NCI-H187 treated with DMSO at 0.1 percent for 48 hours (cell line): ENCODE measurements at places on chromosomes 12 and 14.

DNA sequence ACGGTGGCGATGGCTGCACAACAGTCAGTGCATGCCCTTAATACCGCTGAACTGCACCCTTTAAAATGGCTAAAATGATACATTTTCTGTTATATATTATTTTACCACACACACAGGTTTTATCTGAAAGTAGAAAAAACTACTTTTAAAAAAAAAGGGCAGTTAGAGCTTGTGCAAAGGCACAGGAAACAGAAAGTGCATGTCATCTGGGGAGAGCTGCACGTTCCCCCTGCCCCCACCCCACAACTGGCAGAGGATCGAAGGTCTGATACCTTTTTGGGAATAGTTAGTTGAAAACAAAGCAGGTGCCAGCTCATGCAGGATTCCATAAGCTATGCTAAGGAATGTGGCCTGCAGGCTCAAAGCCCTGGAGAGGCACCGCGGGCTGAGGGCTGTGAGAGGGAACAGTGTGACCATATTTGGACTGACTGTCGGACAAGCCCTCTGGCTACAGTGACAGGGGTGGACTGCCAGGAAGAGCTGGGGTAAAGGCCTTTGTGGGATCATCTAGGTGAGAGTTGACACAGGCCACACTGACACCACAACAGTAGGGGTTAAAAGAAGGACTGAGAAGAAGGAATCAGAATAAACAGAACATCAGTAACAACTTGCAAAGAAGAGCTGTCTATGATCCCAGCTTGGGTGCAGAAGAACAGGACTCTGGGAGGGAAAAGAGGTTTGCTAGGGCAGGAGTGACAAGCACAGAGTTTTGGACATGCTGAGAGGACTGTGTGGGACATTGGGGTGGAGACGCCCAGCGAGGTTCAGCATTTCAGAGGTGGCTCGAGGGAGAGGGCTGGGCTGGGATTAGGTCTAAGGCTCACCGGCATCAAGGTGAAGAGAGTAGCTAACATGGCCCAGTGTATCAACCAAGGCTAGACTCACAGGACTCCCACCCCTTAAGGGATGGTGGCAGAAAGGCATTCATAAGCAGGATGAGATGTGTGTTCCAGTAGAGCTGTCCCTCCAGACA, 54.6 kb downstream of the ACTN1 start:
- DNase-seq: no peak

DNA sequence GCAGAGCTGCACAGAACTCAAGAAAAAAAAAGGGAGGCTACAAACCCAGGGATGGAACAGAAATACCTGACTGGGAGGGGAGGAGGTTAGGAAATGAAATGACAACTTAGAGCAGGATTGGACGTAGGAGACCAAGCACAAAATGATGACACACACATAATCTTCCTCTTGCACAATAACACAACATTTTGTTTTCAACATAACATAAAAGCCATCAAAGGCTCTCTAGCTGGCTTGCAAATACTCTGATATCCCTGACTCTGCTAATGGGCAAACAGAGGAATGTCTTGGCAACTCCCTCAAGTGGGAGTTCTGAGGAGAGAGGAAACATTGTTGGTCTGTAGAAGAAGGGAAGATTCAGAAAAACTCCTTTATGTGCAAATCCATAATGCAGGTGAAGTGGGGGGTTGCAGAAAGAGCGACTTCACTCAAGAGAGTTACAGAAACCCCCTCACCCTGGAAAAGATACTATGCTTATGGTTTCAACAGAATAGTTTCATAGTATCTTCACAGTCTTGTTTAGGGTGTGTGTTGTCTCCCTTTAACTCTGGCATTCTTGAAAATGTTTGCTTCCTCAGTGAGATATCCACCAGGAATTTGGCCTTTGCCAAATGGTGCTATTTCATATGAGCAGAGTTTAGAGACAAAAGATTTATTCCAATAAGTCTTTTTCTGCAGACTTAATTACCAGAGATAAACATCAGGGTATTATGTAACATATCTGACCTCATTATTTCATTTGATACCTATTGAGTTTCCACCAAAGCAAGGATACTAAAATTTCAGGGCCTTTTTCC, 43.8 kb upstream of the LTBP2 start:
- DNase-seq: no peak

DNA sequence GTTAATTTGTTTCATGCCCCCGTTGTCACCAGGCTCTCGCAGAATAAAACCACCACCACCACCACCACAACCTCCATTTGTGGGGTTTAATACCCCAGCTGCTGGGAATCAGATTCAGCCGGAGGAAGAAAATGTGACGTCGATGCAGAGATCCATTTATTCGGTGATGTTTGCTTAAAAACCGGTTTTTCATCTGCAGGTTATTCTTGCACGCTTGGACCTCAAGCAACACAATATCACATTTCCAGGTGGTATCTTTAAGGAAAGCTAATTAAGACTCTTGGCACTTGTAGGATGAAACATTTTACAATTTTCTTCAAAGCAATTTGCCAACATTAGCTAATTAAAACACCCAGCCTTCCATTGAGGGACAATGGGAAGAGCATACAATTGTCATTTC, 39.8 kb downstream of the SPRING1 start:
- DNase-seq: no peak

DNA sequence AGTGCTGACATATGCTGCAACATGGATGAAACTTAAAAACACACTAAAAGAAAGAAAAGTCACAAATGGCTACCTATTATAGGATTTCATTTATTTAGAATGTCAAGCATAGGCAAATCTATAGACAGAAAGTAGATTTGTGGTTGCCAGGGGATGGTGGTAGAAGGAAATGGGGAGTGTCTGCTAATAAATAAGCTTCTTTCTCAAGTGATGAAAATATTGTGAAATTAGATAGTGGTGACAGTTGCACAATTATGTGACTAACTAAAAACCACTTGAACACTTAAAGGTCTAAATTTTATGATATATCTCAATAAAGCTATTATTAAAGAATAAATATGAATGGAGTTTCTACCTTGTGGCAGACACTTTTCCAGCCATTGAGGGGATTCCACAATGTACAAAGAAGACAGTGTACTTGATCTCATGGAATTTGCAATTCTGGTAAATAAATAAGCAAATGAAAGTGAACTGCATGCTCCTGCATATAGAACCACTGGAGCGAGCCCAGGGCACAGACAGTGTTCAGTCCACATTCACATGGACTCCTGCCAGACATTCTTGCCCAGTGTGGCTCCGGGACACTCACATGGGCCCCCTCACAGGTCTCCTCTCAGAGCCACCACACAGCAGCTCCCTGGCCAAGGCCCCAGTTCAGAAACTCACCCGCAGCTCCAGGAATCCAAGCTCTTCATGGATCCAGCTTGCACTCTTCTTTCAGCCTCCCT, 107.1 kb upstream of the ARID2 start:
- no peak for DNase-seq

DNA sequence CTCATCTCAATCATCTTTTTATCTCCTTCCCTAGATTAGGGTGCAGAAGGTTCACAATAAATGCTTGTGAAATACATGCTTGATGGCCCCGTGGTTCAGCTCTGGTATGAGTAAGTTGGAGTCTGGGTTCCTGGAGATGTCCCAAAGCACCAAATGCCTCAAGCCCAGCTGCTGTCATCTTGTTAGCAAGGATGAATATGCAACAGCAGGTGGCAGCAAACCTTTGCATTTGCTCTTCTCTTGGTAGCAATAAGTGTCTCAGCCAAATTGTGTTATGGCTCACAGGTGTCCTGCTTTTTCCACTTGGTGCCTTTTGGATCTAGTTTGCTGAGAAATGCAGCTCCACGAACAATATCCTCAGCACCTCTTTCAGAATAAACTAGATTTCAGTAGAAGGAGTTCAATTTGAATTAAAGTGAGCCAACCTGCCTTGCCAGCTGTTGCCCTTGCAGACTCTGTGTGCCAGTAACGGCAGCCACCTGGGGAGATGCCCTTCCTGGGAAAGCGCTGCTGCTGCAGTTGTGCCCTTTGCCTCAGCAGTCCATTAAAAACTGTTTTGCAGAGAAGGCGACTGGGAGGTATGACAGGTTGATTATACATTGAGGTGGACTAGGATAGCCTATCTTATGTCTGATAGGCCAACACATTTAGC, 417.3 kb downstream of the SNAPC1 start:
- DNase-seq: peak; percentile 46

GRCh38 chr12:114190971-114191370, 215.0 kb downstream of the TBX5 start:
- no peak for DNase-seq

- DNase-seq: no peak
Measured at GRCh38 chr12:12460935-12461922, 101.4 kb downstream of the DUSP16 start.

DNA sequence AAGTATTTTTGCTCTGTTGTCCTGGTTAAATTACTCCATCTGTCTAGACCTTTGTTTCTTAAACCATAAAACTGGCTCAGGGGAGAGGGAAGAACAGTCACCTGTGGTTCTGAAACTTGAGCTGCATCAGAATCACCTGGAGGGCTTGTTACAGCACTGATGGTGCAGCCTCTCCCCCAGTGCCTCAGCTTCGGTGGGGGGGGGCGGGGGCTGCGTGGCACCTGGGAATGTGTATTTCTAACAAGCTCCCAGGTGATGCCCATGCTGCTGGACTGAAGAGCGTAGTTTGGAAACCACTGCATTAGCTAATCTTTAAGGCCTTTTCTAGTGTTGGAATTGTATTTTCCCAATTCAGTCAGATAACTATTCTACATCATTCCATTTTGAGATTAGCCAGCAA, 42.7 kb downstream of the GPHB5 start:
- no peak for DNase-seq

DNA sequence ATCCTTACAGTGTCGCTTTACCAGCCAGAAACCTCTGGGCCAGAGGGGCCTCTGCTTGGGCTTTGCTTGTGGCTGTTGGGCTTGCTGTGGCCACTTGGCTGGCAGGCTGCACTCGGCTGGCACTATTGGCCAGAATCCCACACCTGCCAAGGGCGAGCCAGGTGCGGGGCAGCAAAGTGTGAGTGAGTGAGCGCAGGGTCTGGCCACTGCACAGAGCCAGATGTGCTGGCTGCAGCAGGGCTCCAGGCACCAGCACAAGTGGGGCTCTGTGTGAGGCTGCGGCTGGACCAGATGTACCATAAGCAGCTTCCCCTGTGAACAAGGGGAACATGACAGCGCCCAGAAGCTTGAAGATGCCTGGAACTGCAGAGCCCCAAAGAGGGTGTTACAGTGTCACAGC, 33.5 kb upstream of the ARID2 start:
- no peak for DNase-seq

DNA sequence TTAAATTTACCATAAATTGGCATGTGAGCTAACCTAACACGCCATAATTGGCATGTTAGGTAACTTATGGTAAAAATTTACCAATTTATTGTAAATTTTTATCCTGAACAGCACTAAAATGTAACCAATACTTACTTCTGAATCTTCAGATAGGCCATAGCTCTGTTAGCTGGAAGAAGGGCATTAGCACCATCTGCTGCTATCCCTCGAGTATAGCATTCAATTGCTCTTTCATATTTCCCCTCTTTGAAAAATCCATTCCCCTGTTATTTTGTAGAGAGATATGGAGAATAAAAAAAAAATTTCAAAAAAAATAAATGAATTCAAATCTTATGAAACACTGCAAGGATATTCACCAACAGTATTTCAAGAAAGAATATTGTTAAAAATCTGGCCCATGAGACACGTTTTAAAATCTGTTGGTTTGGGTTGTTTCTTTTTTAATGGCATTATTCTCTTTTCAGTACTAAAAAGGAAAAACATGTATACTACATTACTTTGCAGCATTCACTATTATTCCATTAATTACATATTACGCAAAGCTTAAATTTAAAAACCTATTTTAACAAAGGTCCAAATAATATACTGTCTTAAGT, 19.1 kb downstream of the RPAP3 start:
- no peak for DNase-seq

DNA sequence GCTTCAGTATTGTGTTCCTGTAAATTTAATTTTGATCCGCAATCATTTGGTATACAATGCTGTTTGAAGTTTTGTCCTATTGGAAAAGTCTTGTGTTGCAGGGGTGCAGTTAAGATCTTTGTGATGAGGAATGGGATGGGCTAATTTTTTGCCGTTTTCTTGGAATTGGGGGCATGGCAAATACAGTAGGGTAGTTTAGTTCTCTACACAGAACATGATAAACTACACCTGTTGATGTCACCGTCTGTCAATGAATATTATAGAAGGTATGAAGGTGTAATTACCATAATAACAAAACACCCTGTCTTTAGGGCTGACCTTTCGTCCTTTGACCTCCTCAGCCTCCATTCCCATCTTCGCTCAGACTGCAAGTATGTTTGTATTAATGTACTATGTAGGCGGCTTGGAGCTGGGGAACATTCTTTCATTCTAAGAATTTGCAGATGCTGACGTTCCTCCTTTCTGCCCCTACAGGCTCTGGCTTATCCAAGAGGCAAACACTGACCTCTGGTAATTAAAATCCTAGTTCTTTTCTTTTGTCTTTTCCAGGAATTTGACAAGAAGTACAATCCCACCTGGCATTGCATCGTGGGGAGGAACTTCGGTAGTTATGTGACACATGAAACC, 1.7 kb downstream of the DYNLL1 start:
- DNase-seq: no peak

GRCh38 chr14:32417956-32418552, 89.0 kb downstream of the AKAP6 start:
- DNase-seq: no peak

GRCh38 chr12:77980782-77981181, 150.1 kb downstream of the NAV3 start:
- DNase-seq: no peak

GRCh38 chr14:20624495-20625070, 16.9 kb downstream of the OR6S1 start:
- no peak for DNase-seq

- DNase-seq: no peak
Measured at GRCh38 chr14:99033951-99034350, 238.0 kb downstream of the BCL11B start.

- DNase-seq: no peak
Measured at GRCh38 chr12:67634303-67634761, 14.2 kb upstream of the DYRK2 start.

DNA sequence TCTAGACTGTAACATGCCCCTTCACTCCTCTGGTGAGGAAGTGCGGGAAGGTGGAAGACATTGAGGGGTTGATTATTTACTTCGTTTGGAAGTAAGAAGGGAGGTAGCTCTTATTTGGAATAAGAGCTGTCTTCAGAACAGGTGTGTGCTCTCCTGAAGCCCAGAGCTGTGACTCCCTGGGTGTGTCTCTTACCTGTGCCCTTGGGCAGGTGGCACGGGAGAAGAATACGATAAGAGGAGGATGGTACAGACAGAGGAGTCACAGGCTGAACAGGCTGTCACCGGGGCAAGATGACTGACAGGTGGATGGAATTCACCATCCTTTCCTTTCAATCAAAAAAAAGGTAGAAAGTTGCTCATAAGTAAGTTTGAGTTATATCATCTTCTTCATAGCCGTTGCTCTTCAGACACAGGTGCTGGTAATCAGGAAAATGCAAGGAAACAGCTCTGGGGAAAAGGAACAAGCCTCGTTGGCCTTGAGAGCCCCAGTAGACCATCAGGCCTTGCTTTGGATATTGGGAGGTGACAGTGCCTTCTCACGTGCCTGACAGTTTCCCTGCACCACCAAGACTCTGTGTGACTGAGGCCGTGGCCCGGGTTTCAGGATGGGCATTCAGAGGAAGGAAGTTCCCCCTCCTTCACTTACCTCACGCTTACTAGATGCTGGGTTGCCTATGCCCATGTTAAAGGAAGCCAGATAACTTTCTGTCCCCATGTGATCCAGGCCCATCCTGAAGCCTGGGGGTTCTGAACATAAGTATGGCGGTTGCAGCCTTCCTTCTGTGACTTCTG, 120.4 kb downstream of the ETV6 start:
- no peak for DNase-seq
